ENCODE measurements at places on chromosomes 4 and X.

DNA sequence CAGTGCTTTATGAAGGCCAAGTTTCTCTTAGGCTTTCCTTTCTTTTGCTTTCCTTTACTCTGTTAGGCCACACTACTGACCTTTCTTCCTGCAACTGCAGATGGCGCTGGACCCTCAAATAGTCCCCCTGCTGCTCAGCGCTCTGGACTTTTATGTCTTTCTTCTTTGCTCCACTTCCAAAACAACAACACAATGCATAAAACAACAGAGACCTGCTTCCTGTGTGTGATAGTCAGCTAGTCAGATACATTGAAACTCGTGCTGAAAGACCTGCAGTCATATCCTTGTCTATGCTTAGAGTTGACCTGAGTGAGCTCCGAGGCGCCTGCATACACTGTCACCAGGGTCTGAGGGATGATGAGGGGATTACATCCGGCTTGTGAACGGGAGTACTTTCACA, 108.9 kb upstream of the TEX13D start:
- DNase-seq, result no peak

DNA sequence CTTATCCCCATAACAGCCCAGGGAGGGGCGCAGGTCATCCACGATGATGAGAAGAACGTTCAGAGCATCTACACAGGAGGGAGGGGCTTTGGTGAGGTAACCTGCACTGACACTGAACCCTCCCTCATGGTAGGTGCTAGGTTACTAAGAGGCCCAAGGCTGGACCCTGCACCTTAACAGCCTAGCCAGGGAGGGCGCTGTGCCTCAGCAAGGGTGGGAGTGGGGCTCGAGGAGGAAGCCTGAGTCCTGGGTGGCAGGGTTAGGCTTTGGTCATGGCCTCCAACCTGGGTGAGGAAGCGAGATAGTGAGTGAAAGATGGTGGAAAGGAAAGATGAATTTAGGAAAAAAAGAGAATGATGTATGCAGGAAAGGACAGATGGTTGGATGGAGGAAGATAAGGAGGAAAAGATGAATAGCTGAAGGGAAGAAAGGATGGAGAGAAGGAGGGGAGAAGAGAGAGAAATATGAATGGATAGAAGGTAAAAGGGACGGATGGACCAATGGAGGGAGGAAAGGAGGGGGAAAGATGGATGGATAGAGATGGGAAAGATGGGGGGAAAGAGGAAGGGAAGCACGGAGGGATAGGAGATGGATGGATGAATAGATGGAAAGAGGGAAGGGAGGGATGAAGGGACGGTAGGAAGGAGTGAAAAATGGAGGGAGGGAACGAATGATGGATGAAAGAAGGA, 736 bp downstream of the IDS start:
- no peak for DNase-seq

GRCh38 chr4:39873823-39874222, 103.9 kb downstream of the PDS5A start:
- peak; percentile 33 for DNase-seq

GRCh38 chr4:183136855-183137254, 37.8 kb downstream of the WWC2 start:
- peak; percentile 47 for DNase-seq

- peak; percentile 56 for DNase-seq
These were observed 1.0 kb downstream of the PGRMC2 start for GRCh38 chr4:128286474-128287058.

- DNase-seq, result peak; percentile 72
These were observed 63.2 kb downstream of the QDPR start for GRCh38 chr4:17448689-17449088.

DNA sequence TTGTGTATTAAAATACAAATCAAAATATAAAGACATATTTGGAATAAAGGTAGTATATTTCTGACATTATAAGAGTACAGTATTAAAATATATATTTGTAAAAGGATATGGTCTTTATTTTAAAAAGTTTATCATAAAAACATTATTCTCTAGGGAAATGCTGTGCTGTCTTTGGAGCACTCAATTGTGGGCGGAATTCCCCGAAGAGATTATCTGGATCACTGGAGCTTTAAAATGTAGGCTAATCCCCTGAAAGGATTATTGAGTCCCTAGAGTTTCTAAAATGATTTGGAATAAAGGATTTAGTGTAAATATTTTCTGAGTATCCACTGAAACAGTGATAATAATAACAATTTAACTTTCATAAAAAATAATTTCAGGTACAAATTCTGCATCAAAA, 1239.4 kb downstream of the TECRL start:
- DNase-seq, result no peak

DNA sequence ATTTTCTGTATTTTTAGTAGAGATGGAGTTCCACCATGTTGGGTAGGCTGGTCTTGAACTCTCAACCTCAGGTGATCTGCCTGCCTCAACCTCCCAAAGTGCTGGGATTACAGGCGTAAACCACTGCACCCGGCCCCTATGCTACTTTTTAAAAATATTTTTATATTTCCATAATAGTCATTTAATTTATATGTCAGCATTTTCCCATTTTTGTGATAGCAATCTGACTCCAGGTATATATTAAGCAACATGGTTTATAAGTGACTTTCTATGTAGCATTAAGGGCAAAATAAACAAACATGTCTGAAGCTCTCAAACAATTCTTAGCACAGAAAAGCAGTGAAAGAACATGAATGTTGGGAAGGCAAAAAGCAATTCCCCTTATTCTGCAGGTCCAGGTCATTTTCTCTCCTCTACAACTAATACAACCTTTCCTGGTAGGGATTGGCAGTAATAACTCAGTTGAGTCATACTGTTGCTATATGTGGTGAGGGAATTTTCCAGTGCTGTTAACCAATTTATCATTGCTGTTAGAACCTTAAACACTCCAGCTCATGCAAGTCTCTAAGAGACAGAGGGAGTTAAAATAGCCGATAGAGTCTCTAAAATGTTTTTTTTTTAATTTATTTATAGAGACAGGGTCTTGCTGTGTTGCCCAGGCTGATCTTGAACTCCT, 24.0 kb downstream of the SMIM14 start:
- DNase-seq, result peak; percentile 78

DNA sequence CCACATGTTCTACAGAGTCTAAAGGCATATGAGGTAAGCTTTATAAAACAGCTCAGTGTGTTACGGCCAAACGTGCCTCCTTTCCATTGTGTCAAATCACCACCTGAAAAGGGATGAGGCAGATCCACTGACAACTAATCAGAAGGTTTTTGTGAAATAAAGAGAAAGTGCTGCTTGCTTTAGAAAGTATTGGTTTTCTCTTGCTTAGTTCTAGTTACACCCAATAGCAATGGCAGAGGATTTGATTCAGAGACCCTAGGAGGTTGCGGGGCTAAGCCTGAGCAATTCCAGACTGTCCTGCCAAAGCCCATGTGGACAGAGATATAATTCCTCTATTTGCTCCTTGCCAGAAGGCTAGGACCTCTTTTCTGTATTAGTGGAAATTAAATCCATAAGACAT, 125.5 kb downstream of the SPRY1 start:
- DNase-seq, result no peak

DNA sequence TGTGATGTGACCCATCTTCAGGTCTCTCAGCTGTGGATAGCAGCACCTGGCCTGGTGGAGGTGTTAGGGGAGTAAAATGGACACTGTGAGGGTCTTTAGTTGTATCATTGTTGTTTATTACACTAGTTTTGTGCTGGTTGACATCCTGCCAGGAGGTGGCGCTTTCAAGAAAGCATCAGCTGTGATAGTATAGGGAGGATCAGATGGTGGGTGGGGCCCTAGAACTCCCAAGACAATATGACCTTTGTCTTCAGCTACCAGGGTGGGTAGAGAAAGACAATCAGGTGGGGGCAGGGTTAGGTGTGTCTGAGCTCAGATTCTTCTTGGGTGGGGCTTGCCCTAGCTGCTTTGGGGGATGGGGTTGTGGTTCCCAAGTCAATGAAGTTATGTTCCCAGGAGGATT, 162.8 kb downstream of the PPP1R2C start:
- no peak for DNase-seq

DNA sequence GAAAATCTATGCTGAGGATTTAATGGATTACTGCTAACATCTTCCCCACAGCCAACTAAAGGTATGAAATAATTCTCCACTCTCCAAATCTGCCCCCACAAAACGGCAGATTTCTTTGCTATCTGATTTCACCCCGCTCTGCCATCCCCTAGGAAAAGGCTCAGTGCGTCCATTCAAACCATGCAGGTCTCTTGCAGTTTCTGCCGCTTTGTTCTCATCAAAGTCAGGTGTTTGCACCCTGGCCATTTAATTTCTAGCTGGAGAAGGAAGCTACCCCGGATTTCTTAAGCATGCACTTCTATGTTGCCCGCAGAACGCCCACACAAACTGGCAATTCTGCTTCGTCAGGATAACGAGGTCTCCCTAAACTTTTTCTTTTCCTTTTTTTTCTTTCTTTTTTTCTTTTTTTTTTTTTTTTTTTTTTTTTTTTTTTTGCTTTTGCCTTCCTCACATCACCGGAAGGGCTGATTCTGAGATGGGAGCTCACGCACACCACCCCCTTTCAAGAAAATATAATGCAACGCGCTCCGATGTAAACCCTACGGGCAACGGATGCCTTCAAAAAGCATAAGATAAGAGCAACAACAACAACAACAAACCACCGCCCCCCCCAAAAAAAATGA, 3.3 kb downstream of the NLGN4X start:
- DNase-seq, result no peak

DNA sequence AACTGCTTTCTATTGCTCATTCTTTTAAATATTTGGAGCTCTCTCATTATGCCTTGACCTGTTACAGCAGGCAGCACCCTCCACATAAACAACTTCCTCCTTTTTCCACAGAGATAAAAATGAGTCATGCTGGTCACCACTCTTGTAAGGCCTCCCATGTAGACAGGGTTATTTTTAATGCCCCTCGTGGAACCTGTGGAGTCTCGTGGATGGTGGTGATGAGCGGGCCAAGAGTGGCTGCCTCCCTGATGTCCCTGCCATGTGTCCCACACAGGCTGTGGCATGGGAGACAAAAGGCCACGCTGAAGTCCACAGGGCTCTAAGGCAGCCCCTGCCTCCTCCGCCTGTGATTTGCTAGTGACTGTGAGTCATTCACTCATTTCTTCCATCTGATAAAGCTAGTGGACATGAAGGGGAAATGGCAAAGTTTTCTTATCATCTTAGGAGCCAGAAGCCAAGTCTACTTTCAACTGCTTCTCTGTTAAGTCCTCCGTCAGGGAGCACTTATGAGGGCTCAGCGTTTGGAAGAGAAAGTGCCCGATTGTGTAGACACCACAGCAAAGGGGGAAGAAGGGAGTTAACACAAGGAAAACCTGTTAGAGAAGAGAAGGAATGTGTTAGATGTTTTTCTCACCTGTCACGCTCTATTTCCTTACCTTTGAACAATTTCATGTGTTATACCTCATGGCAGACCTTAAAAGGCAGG, 121.6 kb upstream of the FAT1 start:
- DNase-seq, result peak; percentile 82

DNA sequence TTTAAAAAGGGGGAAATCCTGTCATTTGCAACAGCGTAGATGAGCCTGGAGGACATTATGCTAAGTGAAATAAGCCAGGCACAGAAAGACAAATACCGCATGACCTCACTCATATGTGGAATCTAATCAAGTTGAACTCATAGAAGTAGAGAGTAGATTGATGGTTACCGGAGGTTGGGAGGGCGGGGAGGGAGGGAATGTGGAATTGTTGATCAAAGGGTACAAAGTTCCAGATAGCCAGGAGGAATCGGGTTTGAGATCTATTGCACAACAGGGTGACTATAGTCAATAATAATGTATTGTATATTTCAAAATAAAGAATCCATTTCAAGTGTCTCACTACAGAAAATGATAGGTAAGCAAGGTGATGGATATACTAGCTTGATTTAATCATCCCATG, 393.2 kb downstream of the BCOR start:
- no peak for DNase-seq

DNA sequence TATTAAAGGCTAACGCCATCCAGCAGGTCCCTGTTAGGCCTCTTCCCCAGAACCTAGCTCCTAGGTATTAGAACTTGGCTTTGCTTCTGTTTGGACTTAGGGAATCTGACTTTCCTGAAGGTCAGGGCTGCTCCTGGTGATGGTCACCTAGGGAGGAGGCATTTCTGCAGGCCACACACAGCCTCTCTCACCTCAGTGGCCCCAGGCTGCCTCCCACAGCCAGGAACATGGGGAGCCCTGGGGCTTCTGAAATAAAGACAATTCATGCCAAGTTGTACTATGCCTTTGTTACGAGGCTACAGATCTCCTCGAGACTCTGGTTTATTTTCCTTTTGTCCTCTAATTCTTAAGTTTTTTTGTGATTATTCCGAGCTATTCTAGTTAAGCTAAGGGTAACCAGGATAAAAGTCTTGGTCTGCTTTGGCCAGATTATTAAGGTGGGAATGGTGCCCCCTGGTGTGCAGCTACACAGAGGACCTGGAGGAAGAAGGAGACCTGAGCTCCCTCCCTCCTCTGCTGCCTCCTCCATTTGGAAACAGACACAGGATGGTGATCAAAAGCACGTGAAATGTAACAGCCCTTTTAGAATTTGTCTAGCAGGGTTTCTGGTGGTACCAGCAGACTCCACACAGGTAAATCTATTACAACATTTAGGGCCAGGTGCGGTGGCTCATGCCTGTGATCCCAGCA, 131.0 kb downstream of the DCLK2 start:
- peak; percentile 84 for DNase-seq

- DNase-seq, result no peak
These were observed 2.8 kb downstream of the AMELX start for GRCh38 chrX:11296051-11296450.

GRCh38 chr4:185296665-185297460, 87.5 kb downstream of the SNX25 start:
- no peak for DNase-seq

DNA sequence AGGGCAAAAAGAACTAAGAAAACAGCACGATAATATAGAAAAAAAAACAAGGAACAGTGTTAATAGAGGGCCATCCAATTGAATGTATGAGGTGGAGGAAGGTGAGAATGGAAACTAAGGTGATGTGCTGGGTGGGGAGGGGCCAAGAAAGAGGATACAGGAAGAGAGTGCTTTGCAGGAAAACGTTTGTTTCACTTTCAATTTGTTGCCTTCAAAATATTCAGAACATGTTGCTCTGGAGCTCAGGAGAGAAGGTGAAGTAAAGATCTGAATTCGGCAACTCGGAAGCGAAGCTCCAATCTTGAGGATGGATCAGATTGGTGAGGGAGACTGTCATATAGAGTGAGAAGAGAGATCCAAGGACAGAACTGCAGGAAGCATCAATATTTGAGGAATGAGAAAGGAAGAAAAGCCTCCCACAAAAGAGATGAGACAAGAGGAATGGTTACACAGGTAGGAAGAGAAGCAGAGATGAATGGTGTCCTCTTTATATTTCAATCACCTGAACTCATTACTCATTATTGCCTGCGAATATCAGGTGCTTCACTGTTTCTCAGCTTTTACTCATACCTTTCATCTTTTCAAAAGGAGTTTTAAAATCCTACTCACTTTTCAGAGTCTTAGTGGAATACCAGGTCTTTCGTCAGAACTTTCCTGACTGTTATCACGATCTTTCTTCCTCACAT, 14.7 kb upstream of the SEC24D start:
- DNase-seq, result peak; percentile 32
